ENCODE measurements at places on chromosomes 7 and 10. TPM values are rescaled to one million over a fixed set of nuclear protein-coding genes. Genes with fewer than 3 reads are reported as not detected.

Gene ECHDC3
- total RNA-seq, result 4.4 TPM

Gene VWA2
- total RNA-seq, result not detected

Gene PRKG1
- total RNA-seq, result 27.2 TPM

Gene CEP41
- 7.5 TPM for total RNA-seq

Gene GHRHR
- total RNA-seq, result not detected

Gene ASAH2
- 3.2 TPM for total RNA-seq

Gene LRRC4
- total RNA-seq, result 0.03 TPM

Gene ZNF425
- total RNA-seq, result 2.5 TPM

Gene RBM20
- total RNA-seq, result 2.4 TPM

Gene FXYD4
- not detected for total RNA-seq

Gene FAM20C
- total RNA-seq, result 72.9 TPM

Gene TUBAL3
- not detected for total RNA-seq

Gene GIMAP4
- 0.33 TPM for total RNA-seq

Gene MUC3A
- not detected for total RNA-seq

Gene CYP2W1
- total RNA-seq, result not detected

Gene IL2RA
- not detected for total RNA-seq

Gene SNCG
- 13.0 TPM for total RNA-seq

Gene VENTX
- total RNA-seq, result not detected

Gene RARRES2
- 1.7 TPM for total RNA-seq

Gene MSS51
- 2.1 TPM for total RNA-seq

Gene SLC39A12
- total RNA-seq, result not detected

Gene SUV39H2
- 6.4 TPM for total RNA-seq

Gene TRAPPC14
- 4.8 TPM for total RNA-seq

Gene SFTPA1
- not detected for total RNA-seq

Gene SMKR1
- total RNA-seq, result 0.20 TPM

Gene PIP
- not detected for total RNA-seq

Gene COL28A1
- total RNA-seq, result 0.17 TPM

Gene ANLN
- total RNA-seq, result 11.5 TPM

Gene STOX1
- total RNA-seq, result 0.13 TPM

Gene AMZ1
- 0.50 TPM for total RNA-seq

Gene ZNF438
- 3.1 TPM for total RNA-seq

Gene PLEKHS1
- not detected for total RNA-seq

Gene MNX1
- not detected for total RNA-seq

Gene GBX1
- not detected for total RNA-seq

Gene MLXIPL
- 0.39 TPM for total RNA-seq

Gene PNLIPRP2
- not detected for total RNA-seq

Gene RPP38
- total RNA-seq, result 8.7 TPM

Gene PRLHR
- not detected for total RNA-seq

Gene NODAL
- total RNA-seq, result not detected

Gene NPTX2
- total RNA-seq, result 3.3 TPM

Gene PANK1
- 7.0 TPM for total RNA-seq

Gene IQUB
- total RNA-seq, result 0.85 TPM

Gene SLC13A1
- total RNA-seq, result not detected

Gene TAS2R3
- 2.0 TPM for total RNA-seq

Gene MYL10
- total RNA-seq, result not detected

Gene AKR1B15
- 0.07 TPM for total RNA-seq

Gene IRF5
- 0.13 TPM for total RNA-seq

Gene DENND2A
- 4.8 TPM for total RNA-seq

Gene SLC29A3
- 1.3 TPM for total RNA-seq

Gene CPXM2
- 114 TPM for total RNA-seq

Gene OR2A1
- 0.07 TPM for total RNA-seq

Gene TFPI2
- total RNA-seq, result 59.6 TPM

Gene PTN
- total RNA-seq, result 13.2 TPM

Gene TCAF2
- 7.2 TPM for total RNA-seq

Gene TWIST1
- total RNA-seq, result 30.5 TPM

Gene PNLIPRP3
- not detected for total RNA-seq

Gene FUOM
- 6.3 TPM for total RNA-seq

Gene SUN3
- not detected for total RNA-seq
